ENCODE measurements at places on chromosomes 5 and 9.

DNA sequence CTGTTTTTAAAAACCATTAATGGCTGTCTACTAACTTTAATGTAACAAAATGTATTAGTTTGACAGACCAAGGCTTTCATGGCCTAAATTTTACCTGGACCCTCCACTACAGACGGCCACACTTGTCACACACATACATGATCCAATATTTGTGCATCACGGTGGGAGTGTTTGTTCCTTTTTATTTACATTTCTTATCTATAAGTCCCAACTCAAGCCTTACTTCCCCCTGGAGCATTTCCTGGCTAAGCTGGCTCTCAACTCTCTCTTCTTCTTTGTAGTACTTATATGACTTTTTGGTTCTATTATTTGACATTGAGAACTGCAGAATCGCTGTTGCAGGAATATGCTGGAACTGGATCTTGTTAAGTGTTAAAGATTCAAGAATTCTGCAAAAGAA, 534.4 kb downstream of the RAB3C start:
- no peak for DNase-seq

- no peak for DNase-seq
These were observed 41.0 kb upstream of the SEMA4D start for GRCh38 chr9:89538871-89539270.

DNA sequence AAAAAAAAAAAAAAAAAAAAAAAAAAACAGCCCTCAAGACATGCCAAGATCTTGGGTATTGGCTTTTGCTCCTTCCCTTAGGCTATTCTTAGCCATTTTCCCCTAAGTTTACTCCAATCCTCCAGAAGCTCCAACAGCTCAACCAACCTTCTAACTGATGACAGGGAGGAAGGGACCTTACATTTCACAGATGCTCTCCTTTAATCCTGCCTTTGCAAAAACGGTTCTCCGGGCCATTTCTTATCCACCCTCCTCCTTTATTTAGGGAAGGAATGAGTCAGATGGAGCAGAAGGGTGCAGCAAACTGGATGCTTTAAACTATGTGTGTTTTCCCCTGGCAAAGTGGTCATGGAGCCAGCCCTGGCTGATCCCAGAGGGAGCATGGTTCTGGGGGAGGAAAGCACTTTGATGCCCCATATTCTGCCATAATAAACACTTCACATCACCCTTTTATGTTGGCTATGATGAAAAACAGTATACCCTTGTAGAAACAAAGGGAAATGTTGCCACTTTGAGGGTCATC, 369.4 kb upstream of the DMAC1 start:
- DNase-seq: no peak

DNA sequence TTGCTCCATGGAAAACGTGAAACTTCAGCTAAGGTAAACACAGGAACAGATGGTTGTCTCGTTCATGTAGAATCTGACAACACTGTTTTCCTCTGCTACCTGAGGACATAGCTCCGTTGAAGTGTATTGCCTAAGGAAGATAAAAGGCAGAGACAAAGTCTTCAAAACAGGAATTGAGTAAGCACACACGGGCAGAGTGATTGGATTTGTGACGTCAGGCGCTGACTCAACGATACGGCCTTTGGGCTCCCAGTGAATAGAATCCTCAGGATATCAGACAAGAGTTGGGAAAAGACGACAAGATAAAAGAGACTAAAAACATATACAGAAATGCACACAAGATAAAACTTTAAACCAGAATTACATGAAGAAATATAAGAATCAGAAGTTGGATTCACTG, 787.1 kb upstream of the CTNND2 start:
- DNase-seq: no peak

GRCh38 chr5:96312383-96312782, 120.7 kb downstream of the PCSK1 start:
- no peak for DNase-seq

DNA sequence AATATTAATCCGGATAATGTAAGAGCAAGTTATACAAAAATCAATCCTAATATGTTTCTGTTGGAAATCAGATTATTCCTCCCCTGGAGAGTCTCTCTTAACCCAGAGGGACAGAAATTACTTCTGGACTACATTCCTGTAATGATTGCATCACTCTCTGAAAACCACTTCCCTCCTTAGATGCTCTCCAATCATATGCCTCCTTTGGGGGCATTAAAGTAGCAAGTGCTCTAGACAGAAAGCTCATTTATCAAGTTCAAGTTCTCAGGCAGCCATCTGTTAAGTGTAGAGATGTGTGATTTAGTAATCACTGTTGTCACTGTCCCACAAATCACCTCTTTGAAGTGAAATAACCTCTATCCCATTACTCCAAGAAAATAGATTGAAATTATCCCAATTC, 247.1 kb downstream of the SLCO4C1 start:
- no peak for DNase-seq

DNA sequence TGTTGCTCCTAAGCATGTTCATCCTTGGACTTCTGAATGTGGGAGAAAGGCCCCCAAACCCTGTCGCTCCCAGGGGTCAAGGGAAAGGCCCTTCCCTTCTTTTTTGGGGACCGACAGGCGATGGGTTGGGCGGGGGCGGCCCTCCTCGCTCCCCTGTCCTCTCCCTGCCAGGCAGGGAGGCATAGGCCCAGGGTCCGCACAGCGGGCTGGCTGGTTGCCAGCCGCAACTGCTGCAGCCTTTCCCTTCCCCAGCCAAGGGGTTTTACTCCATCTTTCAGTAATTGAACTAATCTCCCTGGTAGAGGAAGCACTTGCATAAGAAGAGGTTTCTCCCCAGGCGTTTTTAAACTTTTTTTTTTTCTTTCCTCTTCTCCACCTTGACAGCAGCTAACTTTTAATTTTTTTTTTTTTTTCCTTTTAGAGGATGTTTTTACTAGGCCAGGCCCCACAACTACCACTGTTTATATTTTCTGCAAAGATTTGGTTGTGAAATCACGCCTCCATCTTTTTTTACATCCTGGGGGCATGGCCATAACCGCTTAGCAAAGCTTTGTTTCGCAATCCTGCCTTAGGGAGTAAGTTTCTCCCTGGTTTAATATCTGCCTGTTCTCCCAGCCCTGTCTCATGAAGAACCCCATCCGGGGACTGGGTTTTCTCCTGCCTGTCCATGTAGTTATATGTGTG, 216.9 kb upstream of the ZNF608 start:
- DNase-seq: no peak

DNA sequence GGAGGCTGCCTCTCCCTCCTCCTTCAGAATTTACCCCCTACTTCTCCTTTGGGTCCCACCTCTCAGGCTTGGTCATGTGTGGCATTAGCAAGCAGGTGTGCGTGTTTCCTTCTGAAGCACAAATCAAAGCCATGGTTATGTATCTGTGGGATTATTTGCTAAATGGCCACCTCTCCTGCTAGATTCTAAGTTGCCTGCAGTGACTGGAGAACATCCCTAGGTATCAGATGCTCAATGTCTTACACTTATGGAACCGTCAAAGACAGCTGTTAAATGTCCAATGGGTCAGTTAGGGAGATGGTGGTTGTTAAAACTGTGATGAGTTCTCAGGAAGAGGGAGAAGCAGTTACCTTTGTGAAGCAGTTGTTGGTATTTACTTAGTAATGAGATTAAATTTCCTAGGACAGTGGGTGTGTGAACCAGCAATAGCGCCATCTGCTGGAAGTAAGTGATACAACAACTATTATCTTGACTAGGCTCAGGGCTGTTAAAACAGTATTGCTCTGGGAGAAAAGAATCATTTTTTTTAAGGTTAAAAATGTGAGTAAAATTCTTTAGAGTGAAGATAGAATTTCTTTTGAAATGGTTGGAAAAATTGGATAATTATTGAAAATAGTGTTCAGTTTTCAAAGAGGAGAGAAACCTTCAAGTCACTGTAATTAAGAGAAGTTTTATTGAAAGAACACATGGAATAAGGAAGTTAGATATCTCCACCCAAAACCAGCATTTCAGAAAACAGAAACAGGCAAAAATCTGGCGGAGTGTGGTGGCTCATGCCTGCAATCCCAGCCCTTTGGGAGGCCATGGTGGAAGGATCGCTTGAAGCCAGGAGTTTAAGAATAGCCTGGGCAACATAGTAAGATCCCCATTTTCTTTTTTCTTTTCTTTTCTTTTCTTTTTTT, 71.3 kb downstream of the TMC1 start:
- DNase-seq: no peak

DNA sequence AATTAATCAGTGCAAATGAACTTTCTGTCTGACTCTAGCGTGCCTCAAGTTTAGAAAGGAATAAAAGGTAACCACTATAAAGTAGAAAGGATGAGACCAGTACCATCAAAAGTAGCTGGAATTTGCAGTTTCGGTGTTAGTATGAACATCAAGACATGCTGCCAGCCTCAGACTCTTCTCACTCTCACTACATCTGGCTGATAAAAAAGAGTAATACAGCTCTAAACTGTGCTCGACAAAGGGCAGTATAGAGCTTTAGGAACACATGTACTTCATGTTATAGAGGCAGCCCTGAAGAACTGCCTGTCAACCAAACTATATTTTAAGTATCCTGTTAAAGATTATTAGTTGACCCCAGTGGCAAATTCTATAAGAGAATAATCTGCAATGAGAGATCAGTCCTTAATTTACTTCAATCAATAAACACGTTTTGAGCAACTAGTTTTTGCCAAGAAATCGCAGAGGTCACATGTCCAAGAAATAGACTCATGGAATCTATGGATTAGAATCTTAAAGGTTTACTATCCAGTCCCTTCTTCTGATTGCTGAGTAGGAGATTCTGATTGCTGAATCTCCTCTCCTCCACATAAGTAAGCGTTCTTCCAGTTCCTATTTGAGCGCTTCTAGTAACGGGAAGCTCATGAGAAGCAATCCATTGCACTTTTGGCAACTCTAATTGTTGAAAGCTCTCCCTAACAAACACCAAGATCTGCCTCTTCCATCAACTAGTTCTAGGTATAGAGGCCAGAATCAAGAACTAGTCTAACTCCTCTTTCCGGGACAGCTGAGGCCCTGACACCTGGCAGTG, 941 bp downstream of the XPA start:
- DNase-seq: no peak

GRCh38 chr9:34570376-34570775, 19.1 kb downstream of the CNTFR start:
- DNase-seq: no peak

GRCh38 chr5:77379558-77380061, 112.5 kb downstream of the WDR41 start:
- no peak for DNase-seq

DNA sequence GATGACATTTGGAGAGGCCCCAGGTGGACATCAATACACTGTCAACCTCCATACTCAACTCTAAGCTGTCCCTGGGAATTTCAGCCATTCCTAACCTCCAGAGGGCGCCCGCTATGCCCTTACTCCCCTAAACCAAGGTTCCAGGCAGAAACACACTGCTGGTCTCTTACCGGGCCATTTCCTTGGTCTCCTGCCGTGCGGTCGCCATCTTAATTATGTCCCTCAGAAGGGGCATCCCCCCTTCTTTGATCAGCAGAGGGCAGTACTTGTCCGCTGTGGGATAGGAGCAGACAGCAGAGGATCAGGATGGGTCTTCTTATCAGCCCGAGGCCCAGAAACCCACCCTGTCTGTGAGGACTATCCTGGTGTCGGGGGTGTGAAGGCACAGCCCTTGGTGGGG, 9.3 kb upstream of the ZDHHC12 start:
- peak; percentile 79 for DNase-seq

DNA sequence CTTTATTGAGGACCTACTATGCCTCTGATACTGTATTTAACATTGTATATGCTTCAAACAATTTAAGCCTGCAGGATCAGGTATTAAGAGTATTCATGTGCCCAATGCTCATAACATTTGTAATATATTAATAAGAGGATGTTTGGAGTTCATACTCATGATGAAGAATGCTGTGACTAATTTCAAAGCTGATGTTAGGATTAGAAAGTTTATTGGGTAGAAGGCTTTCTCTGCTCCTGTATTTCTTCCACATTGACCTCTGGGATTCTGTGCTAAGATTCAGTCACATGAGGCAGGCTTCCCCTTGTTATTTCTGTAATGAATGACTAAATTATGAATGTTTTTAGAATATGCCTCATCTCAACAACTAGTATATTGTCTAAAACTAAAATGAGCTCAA, 456.4 kb downstream of the NFIB start:
- no peak for DNase-seq

DNA sequence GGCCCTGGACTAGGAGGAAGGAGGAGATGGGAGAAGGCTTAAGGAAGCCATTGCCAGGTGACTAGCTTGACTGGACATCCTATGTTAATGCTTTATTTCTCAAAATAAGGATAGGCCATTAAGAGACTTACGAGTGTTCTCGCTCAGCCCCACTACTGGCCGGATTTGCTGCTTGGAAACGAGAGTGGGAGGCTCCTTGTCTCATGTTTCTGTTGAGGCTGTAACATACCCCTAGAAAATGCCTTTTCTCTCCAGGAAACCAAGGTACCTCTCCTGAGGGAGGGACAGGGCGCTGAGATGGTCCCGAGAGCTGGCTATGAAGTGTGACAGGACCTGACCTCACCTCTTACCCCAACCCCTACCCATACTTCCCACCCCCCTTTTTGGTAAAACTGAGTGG, 60.0 kb downstream of the RALGPS1 start:
- DNase-seq: no peak

GRCh38 chr5:856531-857425, 6.0 kb upstream of the ZDHHC11 start:
- no peak for DNase-seq

DNA sequence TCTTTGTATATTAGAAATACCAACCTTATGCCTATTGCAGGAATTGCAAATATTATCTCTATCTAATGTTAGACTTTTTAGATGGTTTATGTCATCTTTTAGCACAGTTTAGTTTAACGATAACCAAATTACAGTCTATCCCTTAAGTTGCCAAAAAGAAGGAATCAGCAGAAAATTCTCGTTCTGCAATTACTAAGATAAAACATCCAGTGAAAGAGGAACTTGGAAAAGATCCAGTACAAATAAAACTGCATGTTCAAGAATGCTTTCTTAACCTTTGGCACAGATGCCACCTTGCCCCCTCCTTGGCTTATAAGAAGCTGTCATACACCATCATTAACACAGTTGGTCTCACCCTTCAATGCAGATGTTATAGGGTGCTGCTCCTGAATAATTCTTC, 124.0 kb downstream of the SEMA5A start:
- DNase-seq: no peak

- DNase-seq: no peak
These were observed 640.0 kb downstream of the RAB3C start for GRCh38 chr5:59222687-59223511.

GRCh38 chr9:108783731-108784495, 71.9 kb downstream of the ACTL7B start:
- DNase-seq: no peak
